ENCODE measurements at places on chromosomes 5 and 9.

GRCh38 chr9:114697951-114698351 is 16.0 kb upstream of the TEX48 start:
- no peaks in the 10 kb centered on the region for H3K4me1 ChIP-seq
- no peaks in the 10 kb centered on the region for H3K36me3 ChIP-seq
- DNase-seq = no peak
- H3K27ac ChIP-seq = no peak overlapping the region
- H3K27me3 ChIP-seq = no peaks in the 10 kb centered on the region

DNA sequence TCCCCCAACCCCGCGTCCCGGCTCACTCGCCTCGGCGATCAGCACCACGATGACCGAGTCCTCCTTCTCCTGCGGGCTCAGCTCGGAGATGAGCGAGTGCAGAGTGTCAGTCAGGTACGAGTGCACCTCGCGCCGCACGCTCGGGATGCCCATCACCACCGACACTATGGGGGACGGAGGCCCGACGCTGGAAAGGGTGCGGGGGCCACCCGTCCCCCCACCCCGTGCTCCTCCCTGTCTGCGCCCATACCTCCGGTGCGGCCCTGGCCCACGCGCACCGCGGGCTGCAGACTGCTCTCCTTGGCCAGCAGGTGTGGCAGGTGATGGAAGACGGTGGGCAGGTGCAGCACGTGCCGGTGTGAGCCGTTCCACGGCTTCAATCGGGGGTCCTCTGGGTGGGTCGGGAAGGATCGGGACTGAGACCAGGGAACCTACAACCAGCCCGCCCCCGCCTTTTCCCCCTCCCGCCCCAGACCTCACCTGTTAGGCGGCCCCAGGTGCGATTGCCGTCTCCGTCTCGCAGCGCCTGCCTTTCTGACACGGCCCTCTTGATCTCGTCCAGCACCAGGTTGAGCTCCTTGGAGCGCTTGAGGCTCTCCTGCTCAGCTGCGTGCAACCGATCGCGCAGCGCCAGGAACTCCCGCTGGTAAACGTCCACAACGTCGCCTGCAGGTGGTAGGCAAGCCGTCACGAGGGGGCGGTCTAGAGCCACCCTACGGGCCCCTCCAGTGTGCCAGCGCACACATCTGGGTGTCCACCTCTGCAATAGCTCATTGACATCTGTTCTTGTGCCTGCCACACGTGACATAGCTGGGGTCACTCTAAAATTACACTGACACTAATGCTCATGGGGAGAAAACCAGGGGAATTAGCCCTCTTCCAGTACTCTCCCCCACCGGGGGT is 5.1 kb downstream of the MGAT4B start:
- peaks cover 47% of the 10 kb centered on the region for H3K4me1 ChIP-seq
- peaks cover 49% of the 10 kb centered on the region for H3K36me3 ChIP-seq
- H3K27me3 ChIP-seq = no peaks in the 10 kb centered on the region
- DNase-seq = peak; percentile 86

DNA sequence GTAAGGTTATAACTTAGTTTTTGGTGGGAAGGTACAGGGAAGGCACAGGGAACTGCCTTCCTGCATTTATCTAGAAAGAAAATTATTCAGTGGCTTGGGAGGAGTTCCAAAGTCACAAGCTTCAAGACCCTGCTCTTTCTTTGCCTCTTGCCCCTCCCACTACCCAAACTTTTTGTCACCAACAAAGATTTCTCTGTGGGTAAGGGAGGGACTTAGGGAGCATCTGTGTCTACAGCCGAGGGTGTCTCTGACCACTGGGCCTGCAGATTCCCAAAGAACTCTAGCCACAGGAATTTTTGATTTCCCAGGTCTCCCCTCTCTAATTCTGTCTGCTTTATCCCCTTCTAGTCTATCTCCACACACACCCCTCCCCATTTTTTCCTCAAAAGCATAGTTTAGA is 2.1 kb downstream of the ECSCR start:
- no peak overlapping the region for H3K4me3 ChIP-seq
- no peaks in the 10 kb centered on the region for H3K4me1 ChIP-seq
- H3K36me3 ChIP-seq = no peaks in the 10 kb centered on the region
- DNase-seq = no peak
- H3K27me3 ChIP-seq = no peaks in the 10 kb centered on the region
- H3K27ac ChIP-seq = no peak overlapping the region

- H3K4me3 ChIP-seq = no peak overlapping the region
- H3K4me1 ChIP-seq = peaks cover 22% of the 10 kb centered on the region
- peaks cover 19% of the 10 kb centered on the region for H3K27me3 ChIP-seq
- H3K27ac ChIP-seq = no peak overlapping the region
Measured at GRCh38 chr5:175659546-175660253, 1.8 kb downstream of the HRH2 start.

- no peak for DNase-seq
- H3K4me1 ChIP-seq = no peaks in the 10 kb centered on the region
- no peak overlapping the region for H3K4me3 ChIP-seq
- H3K36me3 ChIP-seq = no peaks in the 10 kb centered on the region
- H3K27ac ChIP-seq = no peak overlapping the region
Measured at GRCh38 chr9:89071591-89071990, 80.3 kb downstream of the S1PR3 start.

- no peak overlapping the region for H3K27ac ChIP-seq
- H3K36me3 ChIP-seq = no peaks in the 10 kb centered on the region
- peak; percentile 46 for DNase-seq
- H3K4me3 ChIP-seq = peak overlapping the region; percentile 57
- no peaks in the 10 kb centered on the region for H3K4me1 ChIP-seq
Measured at GRCh38 chr5:64166201-64166959, 737 bp downstream of the RNF180 start.

GRCh38 chr5:19853616-19854240 is 134.3 kb downstream of the CDH18 start:
- no peaks in the 10 kb centered on the region for H3K27me3 ChIP-seq
- H3K27ac ChIP-seq = no peak overlapping the region
- no peak for DNase-seq
- H3K4me1 ChIP-seq = no peaks in the 10 kb centered on the region
- no peaks in the 10 kb centered on the region for H3K36me3 ChIP-seq
- H3K4me3 ChIP-seq = no peak overlapping the region

GRCh38 chr9:110257097-110257841 is 962 bp upstream of the TXN start:
- H3K27ac ChIP-seq = peak overlapping the region; percentile 85
- H3K4me1 ChIP-seq = peaks cover 33% of the 10 kb centered on the region
- DNase-seq = no peak
- no peaks in the 10 kb centered on the region for H3K27me3 ChIP-seq
- H3K4me3 ChIP-seq = peak overlapping the region; percentile 63

- H3K4me3 ChIP-seq = no peak overlapping the region
- H3K27ac ChIP-seq = no peak overlapping the region
- no peaks in the 10 kb centered on the region for H3K27me3 ChIP-seq
- H3K4me1 ChIP-seq = no peaks in the 10 kb centered on the region
- no peak for DNase-seq
Measured at GRCh38 chr5:146082798-146083197, 22.6 kb downstream of the PLAC8L1 start.

GRCh38 chr5:67732921-67733320 is 482.6 kb upstream of the PIK3R1 start:
- H3K27me3 ChIP-seq = no peaks in the 10 kb centered on the region
- no peak overlapping the region for H3K4me3 ChIP-seq

- H3K27me3 ChIP-seq = no peaks in the 10 kb centered on the region
- peaks cover 11% of the 10 kb centered on the region for H3K4me1 ChIP-seq
- H3K27ac ChIP-seq = peak overlapping the region; percentile 7
- DNase-seq = no peak
- H3K4me3 ChIP-seq = no peak overlapping the region
Measured at GRCh38 chr5:67030289-67031056, 166.1 kb downstream of the CD180 start.

GRCh38 chr5:80219391-80219790 is 36.5 kb downstream of the SERINC5 start:
- H3K27ac ChIP-seq = no peak overlapping the region
- H3K27me3 ChIP-seq = no peaks in the 10 kb centered on the region
- no peak for DNase-seq
- peaks cover 9% of the 10 kb centered on the region for H3K4me1 ChIP-seq

GRCh38 chr5:177496070-177496726 is 1.2 kb downstream of the PDLIM7 start:
- no peaks in the 10 kb centered on the region for H3K27me3 ChIP-seq
- H3K36me3 ChIP-seq = no peaks in the 10 kb centered on the region
- DNase-seq = no peak

GRCh38 chr5:162230348-162230747 is 162.8 kb downstream of the GABRG2 start:
- H3K27me3 ChIP-seq = no peaks in the 10 kb centered on the region
- no peaks in the 10 kb centered on the region for H3K36me3 ChIP-seq
- no peak overlapping the region for H3K27ac ChIP-seq
- H3K4me1 ChIP-seq = no peaks in the 10 kb centered on the region
- no peak for DNase-seq
- H3K4me3 ChIP-seq = no peak overlapping the region

DNA sequence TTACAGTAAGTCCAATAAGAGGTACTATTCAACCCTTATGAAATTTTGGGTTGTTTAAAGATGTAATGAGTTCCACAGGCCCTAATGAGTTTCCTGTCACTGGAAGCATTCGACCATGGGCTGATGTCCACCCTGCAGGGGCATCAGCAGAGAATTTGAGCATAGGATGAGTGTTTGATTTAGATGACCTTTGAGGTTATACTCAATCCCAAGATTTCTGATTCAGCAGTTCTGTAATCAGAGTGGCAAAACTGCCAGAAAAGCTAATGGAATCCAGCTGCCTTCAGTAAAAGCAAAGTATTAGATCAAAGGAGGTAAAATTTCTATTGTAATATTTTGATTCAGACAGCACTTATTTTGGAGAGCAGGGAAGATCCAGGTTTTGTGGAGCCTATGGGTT is 68.3 kb downstream of the COX7C start:
- no peak overlapping the region for H3K27ac ChIP-seq
- DNase-seq = no peak
- no peaks in the 10 kb centered on the region for H3K27me3 ChIP-seq
- no peaks in the 10 kb centered on the region for H3K4me1 ChIP-seq
- H3K36me3 ChIP-seq = no peaks in the 10 kb centered on the region

DNA sequence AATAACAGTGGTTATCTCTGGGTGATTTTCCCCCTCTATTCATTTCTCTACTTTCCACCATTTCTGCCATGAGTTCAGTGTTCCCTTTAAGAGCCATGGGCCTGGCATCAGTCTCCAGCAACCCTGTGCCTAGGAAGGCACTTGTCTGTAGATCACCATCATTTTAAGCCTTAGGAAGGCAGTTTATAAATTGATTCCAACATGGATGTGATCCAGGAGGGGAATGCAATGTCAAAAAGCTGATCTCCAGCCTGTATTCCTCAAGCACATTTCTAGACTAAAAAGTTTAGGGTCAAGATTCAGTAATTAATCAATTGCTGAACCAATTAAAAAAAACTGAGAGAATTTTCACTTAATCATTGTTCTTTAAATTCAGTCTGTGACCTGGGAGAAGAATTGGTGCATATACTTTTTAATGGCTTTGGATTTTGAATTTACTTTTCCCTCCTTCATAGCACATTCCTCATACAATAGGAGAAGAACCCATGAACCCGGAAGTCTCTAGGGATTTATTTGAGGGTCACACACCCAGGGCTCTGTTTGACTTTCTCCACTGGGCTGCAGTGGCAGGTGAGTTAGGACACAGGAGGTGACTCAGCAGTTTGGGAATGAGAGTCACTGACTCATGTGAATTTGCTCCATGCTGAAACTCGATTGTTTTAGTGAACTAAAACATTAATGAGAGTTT is 6.1 kb upstream of the ERMP1 start:
- peak; percentile 83 for DNase-seq
- no peaks in the 10 kb centered on the region for H3K36me3 ChIP-seq
- H3K27me3 ChIP-seq = no peaks in the 10 kb centered on the region

DNA sequence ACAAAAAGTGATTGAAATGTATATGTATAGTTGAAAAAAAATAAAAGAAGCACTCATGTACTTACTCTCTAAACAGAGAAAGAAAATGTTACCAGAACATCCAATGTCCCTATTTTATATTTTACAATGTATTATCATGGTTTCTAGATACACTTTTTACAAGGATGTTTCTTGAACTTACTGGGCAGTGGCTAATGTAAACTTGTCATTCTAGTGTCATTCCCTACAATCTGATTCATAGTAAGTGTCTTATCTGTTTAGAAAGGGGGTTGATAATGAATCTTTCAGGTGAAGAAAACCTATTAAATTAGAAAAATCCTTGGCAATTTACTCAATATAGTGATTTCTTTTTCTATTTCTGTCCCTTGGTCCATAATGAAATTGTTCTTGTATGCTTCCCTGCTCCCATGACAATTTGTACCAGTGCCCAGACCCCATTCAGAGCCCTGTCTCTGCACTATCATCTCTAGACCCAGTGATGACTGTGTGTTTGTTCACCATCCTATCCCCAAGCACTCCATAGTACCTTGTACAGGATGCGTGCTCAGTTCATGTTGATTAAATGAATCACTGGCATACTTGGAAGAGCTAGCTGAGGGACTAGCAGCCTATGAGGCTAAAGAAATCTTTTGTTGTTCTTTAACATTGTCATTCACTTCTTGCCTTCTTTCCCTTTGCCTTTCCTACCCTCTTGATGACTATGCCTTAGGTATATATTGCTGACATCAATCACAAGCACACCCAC is 101.2 kb downstream of the HMHB1 start:
- H3K4me1 ChIP-seq = no peaks in the 10 kb centered on the region
- H3K27me3 ChIP-seq = no peaks in the 10 kb centered on the region
- H3K36me3 ChIP-seq = no peaks in the 10 kb centered on the region
- DNase-seq = no peak
- H3K27ac ChIP-seq = no peak overlapping the region

DNA sequence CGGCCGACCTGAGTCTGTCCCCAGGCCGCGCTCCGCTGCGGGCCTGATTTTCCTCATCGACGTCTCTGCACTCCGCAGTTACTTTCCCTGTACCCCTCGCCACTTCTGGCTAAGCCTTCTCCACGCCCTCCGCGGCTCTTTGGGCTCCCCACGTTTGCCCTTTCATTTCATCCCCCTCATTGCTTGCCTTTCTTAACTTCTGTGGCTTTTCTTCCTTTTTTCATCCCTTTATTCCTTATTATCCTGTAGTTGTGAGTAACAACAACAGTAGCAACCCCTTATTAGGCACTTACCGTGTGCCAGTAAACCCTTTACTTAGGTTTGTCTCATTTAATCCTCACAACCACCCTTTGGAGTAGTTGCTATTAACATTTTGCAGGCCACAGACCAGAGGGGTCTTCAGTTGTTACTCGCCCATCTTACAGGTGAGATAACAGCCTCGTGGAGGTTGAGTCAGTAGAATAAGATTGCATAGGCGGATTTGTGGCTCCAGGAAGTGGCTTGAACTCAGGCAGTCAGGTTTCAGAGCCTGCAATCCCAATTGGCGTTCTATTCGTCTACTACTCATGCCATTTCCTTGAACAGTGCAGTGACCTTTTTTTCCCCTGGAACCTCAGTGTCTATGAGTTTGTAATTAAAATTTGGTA is 724 bp downstream of the TCERG1 start:
- H3K36me3 ChIP-seq = no peaks in the 10 kb centered on the region
- H3K4me3 ChIP-seq = peak overlapping the region; percentile 89
- H3K27ac ChIP-seq = peak overlapping the region; percentile 96
- peak; percentile 68 for DNase-seq
- peaks cover 7% of the 10 kb centered on the region for H3K4me1 ChIP-seq

DNA sequence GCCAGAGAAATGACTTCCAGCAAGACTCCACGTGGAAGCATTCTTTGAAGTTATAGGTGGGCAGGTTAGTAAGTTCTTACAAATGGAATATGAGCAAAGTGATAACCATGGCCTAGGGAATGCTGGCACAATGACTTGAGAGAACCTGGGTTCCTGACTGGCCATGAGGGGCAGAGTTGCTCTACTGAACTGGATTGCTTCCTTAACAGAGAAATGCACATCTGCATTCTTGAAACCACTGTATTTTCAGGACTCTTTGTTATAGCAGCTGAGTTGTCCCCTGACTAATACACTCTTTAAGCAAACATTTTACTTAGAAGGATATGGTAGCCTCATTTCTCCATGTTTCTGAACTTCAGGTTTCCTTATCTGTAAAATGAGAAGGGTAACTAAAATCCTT is 108.3 kb upstream of the GNA14 start:
- H3K27ac ChIP-seq = no peak overlapping the region
- H3K4me1 ChIP-seq = no peaks in the 10 kb centered on the region
- H3K4me3 ChIP-seq = no peak overlapping the region
- no peak for DNase-seq

All from common myeloid progenitor, CD34-positive (primary cell).